T-cell (primary cell): ENCODE measurements at places on chromosomes 3 and 15.

- DNase-seq = no peak
These were observed 44.4 kb upstream of the VGLL3 start for GRCh38 chr3:87035339-87035738.

- DNase-seq = no peak
These were observed 262.1 kb downstream of the LPP start for GRCh38 chr3:188416041-188416440.

GRCh38 chr15:35490511-35490910 lies 55.5 kb downstream of the DPH6 start:
- no peak for DNase-seq

DNA sequence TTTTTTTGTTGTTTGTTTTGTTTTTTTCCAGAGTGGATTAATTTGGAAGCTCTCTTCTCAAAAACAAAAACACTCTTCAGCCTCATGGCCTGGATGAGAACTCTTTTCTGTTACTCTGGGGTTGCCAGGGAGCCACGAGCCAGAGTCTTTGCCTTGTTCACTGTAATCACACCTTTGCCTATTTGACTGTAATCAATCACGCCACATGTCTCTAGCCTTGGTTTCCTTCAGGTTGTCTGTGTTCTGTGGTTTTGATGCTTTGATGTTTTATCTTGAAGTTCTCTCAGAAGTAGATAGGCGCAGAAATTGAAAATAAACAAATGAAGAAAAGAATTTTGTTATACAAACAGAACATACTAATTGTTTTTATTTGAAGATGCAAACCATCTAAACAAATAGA lies 62.3 kb upstream of the IGF1R start:
- no peak for DNase-seq

GRCh38 chr3:178103140-178103539 lies 433.1 kb upstream of the KCNMB2 start:
- DNase-seq = no peak

GRCh38 chr3:157405457-157405856 lies 31.2 kb upstream of the PTX3 start:
- no peak for DNase-seq

GRCh38 chr3:38545550-38545949 lies 49.4 kb downstream of the EXOG start:
- DNase-seq = no peak

DNA sequence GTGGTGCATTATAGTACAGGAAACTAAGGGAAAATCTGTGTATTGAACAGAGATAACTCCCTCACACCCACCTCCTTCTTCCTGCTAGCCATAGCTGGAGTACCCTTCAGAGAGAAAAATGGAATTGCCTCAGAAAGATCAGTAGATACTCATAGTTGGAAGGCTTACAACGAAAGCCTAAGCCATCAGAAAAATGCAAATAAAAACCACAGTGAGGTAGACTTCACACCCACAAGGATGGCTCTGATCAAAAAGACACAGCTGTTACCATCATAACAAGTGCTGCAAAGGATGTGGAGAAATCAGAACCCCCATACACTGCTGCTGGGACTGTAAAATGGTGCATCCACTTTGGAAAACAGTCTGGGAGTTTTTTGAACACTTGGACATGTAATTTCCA lies 7.4 kb upstream of the DLG1 start:
- DNase-seq = no peak

- peak; percentile 11 for DNase-seq
These were observed 824 bp upstream of the CILP start for GRCh38 chr15:65212097-65212496.

- DNase-seq = no peak
These were observed 27.0 kb downstream of the ARL14 start for GRCh38 chr3:160703974-160704373.

- DNase-seq = no peak
These were observed 1.2 kb downstream of the ROBO1 start for GRCh38 chr3:79766496-79767193.

DNA sequence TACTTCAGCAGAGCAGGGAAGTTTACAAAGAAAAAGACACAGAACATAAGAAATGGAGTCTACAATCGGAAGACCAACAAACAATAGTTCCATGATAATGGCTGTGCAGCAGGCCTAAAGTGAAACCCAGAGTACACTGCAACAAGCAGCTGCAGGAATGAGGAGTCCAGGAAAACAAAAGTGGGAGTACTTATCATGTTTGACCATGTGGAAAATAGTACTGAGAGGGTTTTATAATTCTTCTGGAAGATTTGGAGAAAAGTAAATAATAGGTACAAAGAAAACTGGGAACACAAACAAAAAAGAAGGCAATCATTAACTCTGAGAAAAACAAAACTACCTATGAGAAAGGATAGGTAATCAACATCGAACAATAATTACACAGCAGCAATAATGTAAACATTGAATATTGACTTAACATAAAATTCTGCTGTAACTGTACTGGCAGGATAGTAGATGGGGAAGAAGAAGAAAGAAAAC lies 87.5 kb downstream of the NEK10 start:
- no peak for DNase-seq

- no peak for DNase-seq
These were observed 54.4 kb downstream of the ATP8B4 start for GRCh38 chr15:50064673-50065072.

- no peak for DNase-seq
These were observed 98.2 kb downstream of the MYH15 start for GRCh38 chr3:108412121-108412750.
